Neural crest cell (in vitro differentiated cells): ENCODE measurements at places on chromosomes 7 and 10. TPM values are rescaled to one million over a fixed set of nuclear protein-coding genes. Genes with fewer than 3 reads are reported as not detected.

DNA sequence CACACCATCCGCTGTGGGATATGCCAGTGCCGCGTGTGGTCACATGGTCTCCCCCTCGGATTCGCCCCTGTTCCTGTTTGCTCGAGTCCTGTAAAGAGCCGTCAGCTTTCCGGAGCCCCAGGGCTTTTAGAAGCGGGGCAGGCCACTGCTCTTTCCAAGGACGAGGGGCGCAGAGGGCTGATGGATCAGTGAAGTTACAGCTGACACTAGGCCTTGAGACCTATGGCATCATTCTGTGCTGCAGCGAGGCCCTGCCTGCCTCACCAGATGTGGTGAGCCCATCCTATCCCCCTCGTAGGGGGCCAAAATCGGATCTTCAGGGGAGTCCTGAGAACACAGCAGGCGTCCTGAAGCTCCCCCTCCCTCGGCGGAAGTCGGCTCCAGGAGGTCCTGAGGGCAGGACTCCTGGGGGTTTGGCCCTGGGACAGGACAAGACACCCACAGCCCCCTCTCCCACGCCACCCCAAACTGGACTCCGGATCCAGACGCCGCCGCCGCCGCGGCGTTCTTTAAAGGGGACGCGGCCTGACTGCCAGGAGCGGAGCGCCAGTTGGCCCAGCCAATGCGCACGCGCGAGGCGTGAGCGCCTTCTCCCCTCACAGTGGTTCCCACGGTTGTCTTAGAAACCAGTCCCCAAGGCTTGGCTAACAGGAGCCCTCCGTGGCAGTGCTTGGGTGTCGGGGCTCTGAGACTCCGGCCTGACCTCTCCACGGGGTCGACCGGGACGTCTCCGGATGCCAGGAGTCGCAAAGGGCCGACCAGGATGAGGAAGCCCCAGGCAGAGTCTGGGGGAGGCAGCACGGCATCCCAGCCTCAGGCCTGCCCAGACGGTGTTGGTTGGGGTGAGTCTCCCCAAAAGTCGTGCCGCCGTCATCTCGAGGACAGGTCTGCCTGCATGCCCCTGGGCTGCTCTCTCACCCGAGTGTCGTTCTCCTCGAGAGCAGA lies 371.7 kb downstream of the ZNF716 start:
- no peak for DNase-seq

- DNase-seq = no peak
Measured at GRCh38 chr7:44147026-44147991, 6.2 kb upstream of the MYL7 start.

Gene TUBAL3
- total RNA-seq = not detected in 2 replicates

Gene PIP
- not detected in 2 replicates for total RNA-seq

Gene MSMB
- total RNA-seq = not detected in 2 replicates

DNA sequence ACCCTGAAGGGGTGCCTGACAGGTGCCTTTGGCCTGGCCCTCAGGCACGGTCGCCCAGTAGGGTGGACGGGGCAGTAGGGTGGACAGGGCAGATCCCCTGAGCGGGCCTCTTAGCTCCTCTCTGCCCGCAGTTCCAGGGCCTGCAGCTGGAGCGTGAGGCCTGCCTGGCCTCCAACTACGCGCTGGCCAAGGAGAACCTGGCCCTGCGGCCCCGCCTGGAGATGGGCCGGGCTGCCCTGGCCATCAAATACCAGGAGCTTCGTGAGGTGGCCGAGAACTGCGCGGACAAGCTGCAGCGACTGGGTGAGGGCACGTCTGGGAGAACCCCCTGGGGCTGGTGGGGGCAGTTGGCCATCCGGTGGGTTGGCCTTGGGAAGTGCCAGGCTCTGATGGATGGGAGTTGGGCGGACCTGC lies 1.7 kb downstream of the VPS37D start:
- DNase-seq = no peak
